ENCODE measurements at places on chromosomes 2 and 18. TPM values are rescaled to one million over a fixed set of nuclear protein-coding genes. Genes with fewer than 3 reads are reported as not detected.
A peak's percentile ranks its signal among the peaks of the same experiment; 100 is the strongest.

Gene SNORC
- total RNA-seq = 0.83 TPM

Gene CHST9
- not detected for total RNA-seq

Gene MAP2
- 51.0 TPM for total RNA-seq

Gene MC2R
- not detected for total RNA-seq

- no peaks in the 10 kb centered on the region for H3K27me3 ChIP-seq
- H3K4me1 ChIP-seq = no peaks in the 10 kb centered on the region
- peaks cover 8% of the 10 kb centered on the region for H3K36me3 ChIP-seq
Measured at GRCh38 chr18:5288517-5288935, 7.0 kb downstream of the ZBTB14 start.

DNA sequence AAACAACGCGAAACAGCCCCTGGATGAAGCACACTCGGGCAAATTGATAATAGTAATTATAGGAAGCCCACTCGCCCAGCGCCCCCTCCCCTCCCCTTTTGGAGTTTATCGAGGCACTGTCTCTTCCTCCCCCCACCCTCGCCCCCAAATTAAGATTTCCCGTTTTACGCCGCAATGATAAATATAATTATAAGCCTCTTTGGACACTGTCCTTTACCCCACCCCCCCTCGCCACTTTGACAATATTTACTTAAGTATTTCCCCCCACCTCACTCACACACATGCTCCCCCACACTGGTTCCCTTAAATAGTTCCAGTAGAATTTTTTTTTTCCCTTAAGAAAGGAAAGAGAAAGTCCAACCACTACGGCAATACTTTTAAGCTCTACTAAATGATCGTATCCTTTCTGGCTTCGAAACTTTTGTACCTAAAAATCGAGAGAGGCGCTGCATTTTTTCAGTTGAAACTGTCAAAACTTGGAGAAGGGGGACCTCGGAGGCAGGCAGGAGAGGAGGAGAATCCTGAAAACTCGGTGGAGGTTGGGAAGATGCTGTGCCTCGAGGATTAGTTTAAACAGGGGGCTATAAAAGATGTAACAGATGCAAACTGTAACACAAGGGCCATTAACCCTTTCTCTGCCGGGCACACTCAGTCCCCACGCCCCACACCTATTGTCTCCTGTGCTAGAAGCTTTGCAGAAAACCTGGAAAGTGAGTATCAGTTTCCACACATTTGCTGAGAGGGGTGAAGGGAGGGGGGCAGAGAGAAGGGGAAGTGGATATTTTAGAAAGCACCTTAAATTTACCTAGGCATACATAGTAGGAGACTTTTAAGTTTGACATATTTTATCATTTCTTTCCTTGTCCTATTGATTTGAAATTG is 1.8 kb downstream of the ZEB2 start:
- H3K27me3 ChIP-seq = no peaks in the 10 kb centered on the region
- no peaks in the 10 kb centered on the region for H3K36me3 ChIP-seq
- peak overlapping the region; percentile 71 for H3K4me3 ChIP-seq

DNA sequence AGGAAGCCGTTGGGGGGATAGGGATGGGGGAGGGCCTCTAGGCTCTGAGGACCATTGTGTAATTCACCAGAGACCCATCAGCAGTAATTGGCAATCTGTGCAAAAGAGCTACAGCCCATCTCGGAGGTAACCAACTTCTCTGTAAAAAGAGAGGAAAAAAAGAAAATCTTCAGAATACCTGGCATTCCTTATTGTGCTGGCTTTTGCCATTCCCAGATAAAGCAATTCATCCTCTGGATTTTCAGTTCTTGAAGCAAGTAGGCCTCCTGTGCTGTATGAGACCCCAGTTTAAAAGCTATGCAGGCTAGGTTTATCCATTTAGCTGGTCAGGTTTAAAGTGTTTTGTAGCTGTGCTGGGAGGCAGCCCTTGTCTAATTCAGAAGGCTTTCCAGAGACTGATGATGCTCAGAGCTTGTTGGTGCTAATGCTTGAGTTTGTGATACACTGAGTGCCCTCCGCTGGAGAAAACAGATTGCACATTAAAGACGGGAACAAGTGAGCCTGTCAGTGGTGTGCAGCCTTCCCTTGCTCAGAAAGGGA is at the start of gene LRRTM4:
LRRTM4 (minus strand) TSS at position 446 of the 540 bp plus-strand sequence.
- no peaks in the 10 kb centered on the region for H3K27me3 ChIP-seq
- no peak within 1 kb of the TSS for H3K4me3 ChIP-seq
- DNase-seq = peak; percentile 2
- H3K36me3 ChIP-seq = no peaks in the 10 kb centered on the region

DNA sequence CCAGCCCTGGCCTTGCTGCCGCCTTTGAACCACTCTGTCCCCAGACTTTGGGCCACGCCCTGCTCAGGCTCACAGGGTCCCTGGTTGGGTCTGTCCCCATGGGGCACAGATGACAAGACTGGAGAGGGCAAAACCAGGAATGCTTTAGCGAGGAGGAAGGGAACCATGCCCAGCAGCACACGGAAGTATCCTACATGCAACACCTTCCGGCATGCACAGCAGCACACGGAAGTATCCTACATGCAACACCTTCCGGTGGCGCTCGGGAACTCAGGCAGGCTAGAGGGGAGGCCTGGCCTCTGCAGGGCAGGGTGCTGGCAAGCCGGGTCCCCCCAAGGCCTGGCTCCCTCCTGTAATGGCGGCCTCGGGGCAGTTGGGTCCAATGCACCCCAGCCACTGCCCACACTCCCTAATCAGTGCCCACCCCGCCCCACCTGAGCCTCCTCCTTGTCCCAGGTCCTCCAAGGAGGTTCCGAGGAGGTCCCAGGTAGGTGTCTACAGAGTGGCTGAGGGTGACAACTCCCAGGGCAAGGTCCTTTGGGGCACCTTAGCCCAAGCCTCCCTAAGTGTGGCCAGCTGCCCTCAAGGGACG is 33.6 kb upstream of the SNED1 start:
- no peaks in the 10 kb centered on the region for H3K27me3 ChIP-seq
- H3K36me3 ChIP-seq = no peaks in the 10 kb centered on the region
- no peak overlapping the region for H3K27ac ChIP-seq

DNA sequence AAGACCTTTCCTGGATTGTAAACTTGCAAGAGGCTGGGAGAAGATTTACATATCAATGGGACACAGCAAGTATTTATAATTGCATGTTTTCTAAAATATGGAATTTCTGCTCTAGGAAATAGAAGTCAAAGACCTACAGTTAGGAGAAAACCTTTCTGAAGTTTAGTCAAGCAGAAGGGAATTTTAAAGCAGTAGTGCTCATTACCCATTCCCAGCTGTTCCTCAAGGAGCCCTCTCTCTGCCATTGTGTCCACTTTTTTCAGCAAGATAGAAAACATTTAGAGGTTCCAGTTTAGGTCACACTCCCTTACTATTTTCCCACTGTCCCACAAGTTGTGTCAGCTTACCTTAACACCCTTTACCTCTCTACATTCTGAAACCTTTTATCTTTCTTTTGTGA is 584.0 kb upstream of the CHAC2 start:
- H3K36me3 ChIP-seq = no peaks in the 10 kb centered on the region
- no peak overlapping the region for H3K4me3 ChIP-seq
- DNase-seq = no peak

Gene CLIP4
- total RNA-seq = 127 TPM

Gene CPLX4
- not detected for total RNA-seq

Gene TMEM182
- 3.9 TPM for total RNA-seq

GRCh38 chr2:172247203-172247602 is 144.5 kb upstream of the DLX2 start:
- DNase-seq = no peak
- no peak overlapping the region for H3K27ac ChIP-seq
- H3K4me3 ChIP-seq = no peak overlapping the region

DNA sequence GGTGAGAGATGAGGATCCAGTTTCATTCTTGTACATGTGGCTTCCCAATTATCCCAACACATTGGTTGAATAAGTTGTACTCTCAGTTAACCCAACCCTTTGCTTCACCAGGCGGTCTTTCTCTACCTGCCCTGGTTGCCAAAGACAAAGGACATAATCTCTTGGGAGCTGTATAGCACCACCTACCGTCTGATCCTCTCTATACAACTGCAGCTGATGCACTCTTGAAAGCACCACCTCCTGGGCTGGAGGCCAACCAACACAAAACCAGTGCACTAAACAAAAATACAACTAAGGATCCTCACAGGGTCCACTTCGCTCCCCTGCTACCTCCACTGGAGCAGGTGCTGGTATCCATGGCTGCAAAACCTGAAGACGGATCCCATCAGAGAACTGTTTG is 473.6 kb upstream of the NRXN1 start:
- DNase-seq = no peak
- no peak overlapping the region for H3K27ac ChIP-seq
- no peaks in the 10 kb centered on the region for H3K27me3 ChIP-seq
- H3K4me3 ChIP-seq = no peak overlapping the region
- no peaks in the 10 kb centered on the region for H3K4me1 ChIP-seq

Gene PSD4
- 6.1 TPM for total RNA-seq

Gene SKA1
- 1.0 TPM for total RNA-seq

DNA sequence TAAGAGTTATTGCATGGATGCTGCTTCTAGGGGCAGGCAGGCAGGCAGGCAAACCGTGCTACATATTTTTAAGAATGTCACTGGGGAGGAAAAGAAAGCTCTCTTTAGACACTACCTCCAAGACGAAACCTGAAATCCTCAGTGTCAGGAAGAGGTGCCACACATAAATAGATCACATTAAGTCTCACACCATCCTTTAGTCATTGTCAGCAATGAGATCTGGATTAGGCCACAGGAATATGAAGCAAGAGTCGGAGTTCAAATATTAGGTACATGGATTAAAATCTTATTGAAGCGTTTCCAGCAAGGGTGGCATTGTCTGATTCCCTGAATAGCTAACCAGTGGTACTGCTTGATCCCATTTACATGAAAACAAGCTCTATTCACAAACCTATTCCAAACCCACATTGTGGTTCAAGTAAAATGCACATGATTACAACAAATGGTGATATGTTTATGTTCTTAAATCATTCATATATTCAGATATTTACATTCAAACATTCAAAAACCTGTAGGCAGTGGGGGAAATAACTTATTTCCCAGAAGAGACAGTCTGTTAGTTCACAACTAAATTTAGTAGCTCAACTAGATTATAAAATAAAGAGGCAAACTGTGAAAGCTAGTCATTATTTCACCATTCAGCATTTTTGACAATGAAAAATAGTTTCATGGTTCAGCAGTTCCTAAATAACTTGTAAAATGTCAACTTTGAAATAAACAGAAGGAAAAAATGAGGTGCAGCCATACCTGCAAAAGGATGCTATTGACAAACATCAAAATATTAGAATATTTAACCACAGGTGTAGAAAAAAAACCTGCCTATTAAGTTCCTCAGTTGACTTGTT is 195.4 kb upstream of the SIX3 start:
- H3K36me3 ChIP-seq = no peaks in the 10 kb centered on the region
- H3K27ac ChIP-seq = no peak overlapping the region
- no peak for DNase-seq
- no peak overlapping the region for H3K4me3 ChIP-seq

Gene SERPINB4
- total RNA-seq = not detected

Gene GKN1
- total RNA-seq = not detected

DNA sequence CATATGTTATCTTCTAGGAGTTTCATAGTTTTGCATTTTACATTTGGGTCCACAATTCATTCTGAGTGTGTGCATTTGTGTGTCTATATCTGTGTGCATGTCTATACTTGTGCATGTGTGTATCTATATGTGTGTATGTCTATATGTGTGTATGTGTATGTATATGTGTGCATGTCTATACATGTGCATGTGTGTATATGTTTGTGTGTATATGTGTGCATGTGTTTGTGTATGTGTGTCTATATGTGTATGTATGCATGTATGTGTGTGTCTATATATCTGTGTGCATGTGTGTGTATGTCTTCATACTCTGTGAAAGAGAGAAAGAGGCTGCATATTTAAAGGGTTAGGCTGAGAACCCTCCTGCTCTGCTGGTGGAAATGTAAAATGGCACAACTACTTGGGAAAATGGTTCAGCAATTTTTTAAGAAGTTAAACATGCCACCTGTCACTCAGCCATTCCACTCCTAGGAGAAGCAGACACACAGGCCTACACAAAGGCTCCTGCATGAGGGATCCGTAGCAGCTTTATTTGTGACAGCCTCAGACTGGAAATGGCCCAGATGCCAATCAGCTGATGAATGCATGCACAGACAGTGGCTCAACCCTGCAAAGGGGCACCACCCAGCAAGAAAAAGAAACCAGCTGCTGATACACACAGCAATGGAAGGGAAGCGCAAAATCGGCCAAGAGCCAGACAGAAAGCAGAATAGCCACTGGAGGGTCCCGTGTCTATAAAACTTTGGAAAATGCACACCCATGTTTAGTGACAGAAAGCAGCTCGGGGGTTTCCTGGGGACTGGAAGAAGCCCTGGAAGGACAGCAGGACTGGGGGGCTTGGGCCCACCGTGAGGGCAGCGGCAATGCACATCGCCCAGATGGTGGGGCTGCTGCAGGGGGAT is 146.8 kb downstream of the SEPTIN10 start:
- no peaks in the 10 kb centered on the region for H3K27me3 ChIP-seq
- H3K4me1 ChIP-seq = peaks cover 5% of the 10 kb centered on the region
- no peak overlapping the region for H3K27ac ChIP-seq

DNA sequence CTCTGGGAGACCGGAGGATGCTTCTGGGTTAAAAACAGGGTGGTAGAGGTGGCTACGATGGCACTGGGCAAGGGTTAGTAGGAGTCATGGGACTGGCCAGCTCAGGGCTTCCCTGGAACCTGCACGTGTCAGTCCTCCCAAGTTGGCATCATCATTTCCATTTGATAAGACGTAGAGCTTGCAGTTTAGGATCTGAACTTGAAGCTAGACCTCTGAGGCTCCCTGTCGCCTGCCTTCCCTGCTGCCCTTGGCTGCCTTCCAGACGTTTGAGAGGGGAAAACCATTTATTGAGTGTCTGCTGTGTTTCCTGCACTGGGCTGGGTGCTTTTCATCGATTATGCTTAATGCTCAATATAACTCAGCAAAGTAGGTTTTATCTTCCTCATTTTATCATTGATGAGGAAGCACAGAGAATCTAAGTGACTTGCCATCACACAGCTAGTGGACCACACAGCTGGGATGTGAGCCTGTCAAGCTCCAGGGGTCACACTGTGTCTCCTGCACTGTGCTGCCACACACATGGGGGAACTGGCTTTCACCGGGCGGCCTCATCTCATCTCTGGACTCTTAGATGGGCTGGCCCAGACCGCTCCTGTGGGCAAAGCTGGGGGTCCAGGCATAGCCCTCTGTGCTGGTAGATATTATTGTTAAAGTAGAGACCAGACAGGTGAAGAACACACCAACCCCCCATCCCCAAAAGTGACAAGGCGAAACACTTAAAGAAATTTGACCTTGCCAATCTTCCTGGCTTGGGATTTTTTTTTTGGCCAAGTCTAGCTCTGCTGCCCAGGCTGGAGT is 7.8 kb downstream of the NT5DC4 start:
- H3K4me3 ChIP-seq = no peak overlapping the region
- no peaks in the 10 kb centered on the region for H3K36me3 ChIP-seq
- H3K4me1 ChIP-seq = peaks cover 2% of the 10 kb centered on the region
- H3K27me3 ChIP-seq = no peaks in the 10 kb centered on the region

Gene POTEF
- not detected for total RNA-seq

Gene ANTXR1
- 45.5 TPM for total RNA-seq

Gene KLHL14
- not detected for total RNA-seq
